Thymus (tissue), 14 donors: ENCODE measurements at places on chromosomes 5 and 9. TPM values are rescaled to one million over a fixed set of nuclear protein-coding genes. Genes with fewer than 3 reads are reported as not detected.

DNA sequence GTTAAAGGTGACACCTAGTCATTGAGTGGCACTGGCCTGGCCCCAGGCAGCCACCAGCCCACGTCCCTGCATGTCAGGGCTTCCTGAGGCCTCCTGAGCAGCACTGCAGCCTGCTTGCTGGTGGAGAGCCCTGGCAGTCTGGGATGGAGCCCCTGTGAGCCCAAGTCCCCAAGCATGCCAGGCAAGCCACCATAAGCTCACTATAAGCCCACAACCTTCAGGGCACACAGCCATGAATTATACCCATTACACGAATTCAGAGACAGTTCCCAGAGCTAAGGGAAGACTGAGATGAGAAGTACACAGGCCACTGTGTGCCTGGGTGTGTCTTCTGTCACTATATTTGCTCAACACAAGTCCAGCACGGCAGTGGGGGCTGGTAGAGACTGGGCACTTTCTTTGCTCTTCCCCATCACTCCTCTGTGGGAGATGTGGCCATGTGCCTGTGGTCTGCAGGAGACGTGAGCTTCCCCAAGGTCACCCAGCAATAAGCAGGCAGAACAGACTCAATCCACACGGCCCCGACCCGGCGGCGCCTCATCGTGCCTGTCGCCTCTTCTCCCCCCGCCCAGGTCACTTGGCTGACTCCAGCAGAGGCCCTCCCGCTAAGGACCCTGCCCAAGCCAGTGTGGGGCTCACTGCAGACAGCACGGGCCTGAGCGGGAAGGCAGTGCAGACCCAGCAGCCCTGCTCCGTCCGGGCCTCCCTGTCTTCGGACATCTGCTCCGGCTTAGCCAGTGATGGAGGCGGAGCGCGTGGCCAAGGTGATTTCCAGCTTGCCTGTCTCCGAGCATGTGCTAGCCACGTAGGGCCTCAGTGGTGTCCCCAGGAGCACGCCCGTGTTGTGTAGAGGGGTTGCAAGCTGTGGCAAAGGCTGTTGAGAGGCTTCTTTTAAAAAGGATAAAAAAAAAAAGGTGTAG, 114.8 kb downstream of the WNK2 start:
- no peak for DNase-seq

GRCh38 chr5:102411-103043, 10.6 kb downstream of the PLEKHG4B start:
- DNase-seq = no peak

- DNase-seq = peak; percentile 25
These were observed 296.8 kb downstream of the PARP8 start for GRCh38 chr5:50962934-50963872.

DNA sequence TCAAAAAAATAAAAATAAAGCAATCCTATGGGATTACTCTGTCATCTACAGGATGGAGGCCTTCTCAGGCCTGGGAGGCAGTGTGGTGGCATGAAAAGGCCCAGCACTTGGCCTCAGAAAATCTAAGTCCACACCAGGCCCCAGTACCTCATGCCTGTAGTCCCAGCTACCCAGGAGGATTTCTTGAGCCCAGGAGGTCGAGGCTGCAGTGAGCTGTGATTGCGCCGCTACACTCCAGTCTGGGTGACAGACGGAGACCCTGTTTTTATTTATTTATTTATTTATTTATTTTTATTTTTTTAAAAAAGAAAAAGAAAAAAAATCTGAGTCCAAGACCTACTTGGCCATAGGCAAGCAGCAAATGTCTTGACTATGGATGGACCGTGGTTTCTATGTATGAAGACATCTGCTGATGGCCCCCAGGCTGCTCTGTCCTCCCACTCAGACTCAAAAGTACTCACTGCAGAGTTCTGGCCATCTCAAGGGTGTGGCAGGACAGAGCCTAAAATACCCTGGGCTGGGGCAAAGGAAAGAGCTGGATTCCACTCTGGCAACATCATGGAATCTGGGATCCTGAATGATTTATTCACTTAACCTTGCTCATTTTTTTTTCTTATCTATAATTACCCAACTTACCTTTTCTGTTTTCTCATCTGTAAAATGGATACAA, 55.0 kb downstream of the ARHGEF37 start:
- DNase-seq = no peak

DNA sequence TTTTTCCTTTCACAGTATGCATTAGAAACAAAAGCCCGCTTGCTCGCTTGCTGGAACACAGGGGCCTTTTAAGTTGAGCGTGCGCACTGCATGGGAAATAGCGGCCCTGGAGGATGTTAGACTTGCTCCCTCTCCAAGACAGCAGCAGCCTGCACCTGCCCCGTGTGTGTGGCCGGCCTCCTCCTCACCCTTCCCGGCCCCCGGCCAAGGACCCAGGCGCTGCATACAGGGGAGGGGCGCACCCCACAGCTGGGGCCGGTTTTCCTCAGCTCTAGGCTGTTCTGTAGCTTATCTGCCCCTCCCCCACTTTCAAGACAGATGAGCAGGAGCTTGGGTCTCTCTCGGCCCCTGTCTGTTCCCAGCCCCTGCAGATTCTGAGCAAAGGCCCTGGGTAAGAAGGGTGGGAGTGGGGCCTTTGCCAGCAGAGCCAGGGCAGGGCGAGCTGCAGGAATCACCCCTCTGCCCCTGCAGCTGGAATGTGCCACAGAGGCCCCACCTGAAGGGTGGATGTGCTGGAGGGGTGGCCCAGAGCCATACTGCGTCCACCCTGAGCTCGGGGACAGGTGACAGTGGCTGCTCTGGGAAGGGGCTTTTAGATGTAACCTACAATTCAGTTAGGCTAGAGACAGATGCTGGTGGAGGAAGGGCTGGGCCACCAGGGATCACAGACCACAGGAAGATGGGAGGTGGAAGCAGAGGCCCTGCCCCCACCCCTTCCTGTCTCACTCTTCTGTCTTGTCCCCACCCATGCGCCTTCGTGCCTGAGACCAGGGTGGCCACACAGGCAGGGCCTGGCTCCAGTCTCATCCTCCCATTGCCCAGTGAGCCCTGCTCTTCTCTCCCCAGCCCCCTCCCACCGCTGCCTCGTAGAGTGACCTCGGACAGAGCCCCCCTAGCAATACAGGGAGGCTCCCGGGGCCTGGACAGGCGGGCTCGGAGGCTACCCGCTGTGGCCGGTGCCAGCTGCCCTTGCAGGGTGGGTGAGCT, 132.4 kb downstream of the DAB2IP start:
- peak; percentile 58 for DNase-seq

The HAND1 gene
- total RNA-seq = 0.19 TPM

The GFI1B gene
- 0.61 TPM for total RNA-seq
